M059J (cell line): ENCODE measurements at places on chromosomes 2 and 18.

- no peak for DNase-seq
These were observed 11.2 kb upstream of the SCYGR1 start for GRCh38 chr2:227398684-227399670.

DNA sequence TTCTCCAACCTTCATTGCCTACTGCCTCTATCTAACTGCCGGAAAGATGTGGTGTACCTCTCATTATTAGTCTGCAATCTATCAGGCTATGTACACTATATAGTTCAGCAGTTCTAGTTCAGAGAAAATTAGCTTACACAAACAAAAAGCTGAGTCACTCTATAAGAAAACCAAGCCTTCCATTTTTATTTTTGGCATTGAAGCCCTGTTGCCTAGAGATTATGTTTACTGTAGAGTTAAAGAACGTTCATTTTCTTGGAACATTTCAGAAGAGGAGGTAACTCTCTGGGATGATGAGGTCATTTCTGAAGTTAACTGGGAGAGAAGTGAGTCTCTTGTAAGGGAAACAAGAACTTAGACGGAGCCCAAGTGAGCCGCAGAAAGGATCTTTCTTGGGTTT is 133.5 kb downstream of the FAM124B start:
- DNase-seq, result peak; percentile 90

DNA sequence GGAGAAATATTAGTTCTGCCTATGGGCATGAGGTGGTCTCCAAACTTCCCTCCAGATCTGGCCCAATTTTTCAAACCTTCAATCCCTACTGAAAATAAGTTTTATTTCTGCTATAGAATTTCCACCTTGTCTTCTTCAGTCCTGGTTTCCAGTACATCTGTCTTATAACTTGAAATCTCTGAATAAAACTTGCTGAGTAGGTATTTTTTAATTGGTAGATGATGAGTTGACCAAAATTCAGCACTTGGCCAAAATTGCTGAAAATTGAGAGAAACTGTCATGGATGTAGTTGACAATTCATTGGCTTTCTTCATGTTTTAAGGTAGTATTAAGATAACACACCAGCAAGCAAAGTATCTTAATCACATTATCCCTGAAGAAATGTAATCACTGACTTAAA is 206.2 kb downstream of the PARD3B start:
- DNase-seq, result no peak

DNA sequence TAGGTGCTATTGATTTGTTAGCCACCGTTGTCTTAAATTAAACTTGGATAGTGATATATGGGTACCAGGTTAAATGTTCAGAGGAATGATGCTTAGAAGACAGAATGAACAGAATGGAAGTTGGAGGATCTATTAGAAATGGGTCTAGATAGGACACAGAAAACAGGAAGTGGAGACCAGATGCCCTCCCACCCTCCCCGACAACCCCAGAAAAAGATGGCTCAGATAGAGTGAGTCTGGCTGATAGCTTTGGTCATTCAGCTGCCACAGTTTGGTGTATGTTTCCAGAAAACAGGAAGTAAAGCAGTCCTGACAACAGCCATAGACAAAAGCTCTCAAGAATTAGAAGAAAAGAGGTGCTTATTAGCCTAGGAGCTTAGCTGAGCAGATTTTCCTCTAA is 71.5 kb upstream of the DSG1 start:
- DNase-seq, result no peak

DNA sequence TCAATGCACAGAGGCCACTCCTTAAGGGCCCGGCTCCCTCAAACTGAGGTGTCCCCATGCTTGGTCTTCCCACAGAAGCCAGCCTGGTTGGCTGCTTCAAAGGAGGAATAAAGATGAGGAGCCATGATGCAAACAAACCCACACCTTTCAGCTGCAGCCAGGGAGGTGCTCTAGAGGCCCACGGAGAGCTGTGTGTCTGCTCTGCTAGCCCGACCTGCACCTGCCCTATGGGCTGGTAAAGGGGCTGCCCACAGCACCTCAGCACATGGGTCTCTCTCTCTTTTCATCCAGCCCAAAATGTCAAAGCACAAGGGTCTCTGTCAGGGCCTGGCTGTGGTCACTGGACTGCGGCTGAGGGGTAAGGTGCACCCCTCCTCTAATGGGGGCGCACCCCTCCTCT is 132.1 kb downstream of the MSH2 start:
- no peak for DNase-seq
